ENCODE measurements at places on chromosomes 7 and 10. TPM values are rescaled to one million over a fixed set of nuclear protein-coding genes. Genes with fewer than 3 reads are reported as not detected.

Gene SLC25A13
- 10.7 TPM for polyA plus RNA-seq

Gene STOX1
- 2.4 TPM for polyA plus RNA-seq

Gene NFE2L3
- 1.3 TPM for polyA plus RNA-seq

Gene CRYGN
- polyA plus RNA-seq: not detected

Gene GHRHR
- 0.12 TPM for polyA plus RNA-seq

Gene KNDC1
- polyA plus RNA-seq: 0.34 TPM

Gene HHEX
- polyA plus RNA-seq: 15.5 TPM

Gene AKR1D1
- not detected for polyA plus RNA-seq

Gene GOLGA7B
- polyA plus RNA-seq: 0.11 TPM

Gene MRLN
- polyA plus RNA-seq: 2.3 TPM

Gene VWA2
- polyA plus RNA-seq: 1.8 TPM

Data from adipose tissue (tissue), 3 donors.